Esophagus squamous epithelium (tissue), 5 donors: ENCODE measurements at places on chromosomes 1 and 21.

- no peak for DNase-seq
Measured at GRCh38 chr1:70072231-70072751, 133.1 kb downstream of the LRRC40 start.

- DNase-seq, result no peak
Measured at GRCh38 chr1:188822248-188822647, 1655.4 kb downstream of the BRINP3 start.

GRCh38 chr21:25273959-25274358 is 333.3 kb downstream of the MRPL39 start:
- DNase-seq, result no peak

DNA sequence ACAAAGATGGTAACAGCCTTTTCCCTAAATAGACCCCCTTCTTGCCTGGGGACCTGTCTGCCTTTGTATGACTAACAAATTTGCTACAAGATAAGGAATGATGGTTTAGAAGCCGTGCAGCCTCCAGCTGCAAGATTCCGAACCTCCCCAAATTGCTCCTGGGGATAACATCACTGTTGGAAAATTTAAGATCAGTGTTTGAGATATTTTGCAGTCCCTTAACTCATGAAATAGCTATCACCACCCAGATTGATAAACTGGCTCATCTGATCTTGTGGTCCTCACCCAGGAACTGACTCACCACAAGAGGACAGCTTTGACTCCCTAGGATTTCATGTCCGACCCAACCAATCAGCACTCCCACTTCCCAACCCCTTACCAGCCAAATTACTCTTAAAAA is 254.7 kb downstream of the USH2A start:
- no peak for DNase-seq

GRCh38 chr1:211829343-211830054 is 1.1 kb downstream of the LPGAT1 start:
- DNase-seq, result no peak

DNA sequence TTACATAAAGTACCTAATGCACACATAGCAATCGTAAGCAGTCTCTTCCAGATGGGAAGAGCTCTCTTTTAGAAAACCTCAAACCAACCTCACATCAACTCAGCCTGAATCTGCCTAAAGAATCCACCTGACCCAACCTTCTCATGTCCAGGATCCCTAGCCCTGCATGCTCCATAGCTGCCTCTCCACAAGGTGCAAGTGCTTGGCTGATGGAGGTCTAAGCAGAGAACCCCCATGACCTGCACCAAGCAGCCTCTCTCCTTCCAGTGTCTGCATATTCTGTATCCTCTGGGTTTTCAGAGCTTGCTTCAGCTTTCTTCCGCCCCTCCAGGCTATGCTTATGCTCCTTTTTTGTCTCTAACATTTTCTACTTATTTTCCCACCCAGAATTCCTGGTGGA is 2.5 kb downstream of the LY9 start:
- DNase-seq, result no peak

- DNase-seq, result no peak
Measured at GRCh38 chr1:64062941-64063581, 140.4 kb upstream of the UBE2U start.
